ENCODE measurements at places on chromosomes 12 and 14.

- no peak for DNase-seq
Observed at GRCh38 chr12:75650595-75651341, 139.4 kb upstream of the KRR1 start.

DNA sequence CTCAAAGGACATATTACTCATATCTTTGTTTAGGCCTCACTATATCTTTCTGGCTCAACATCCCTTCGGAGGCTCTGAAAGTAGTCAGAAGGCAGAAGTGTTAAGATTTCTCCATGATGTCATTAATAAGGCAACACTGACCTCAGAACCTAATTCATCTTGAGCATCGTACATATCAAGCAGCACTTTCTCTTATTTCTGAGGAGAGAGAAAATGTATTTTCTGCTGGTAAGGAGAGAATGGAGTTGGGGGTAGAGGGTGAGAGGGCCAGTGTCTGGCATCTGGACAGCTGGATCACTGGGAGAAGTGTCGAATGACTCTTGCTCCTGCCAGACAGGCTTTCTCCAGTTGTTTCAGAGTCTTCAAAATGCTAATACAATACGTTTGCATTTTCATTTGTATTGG, 213.2 kb upstream of the PRICKLE1 start:
- no peak for DNase-seq

GRCh38 chr12:43917896-43918295, 82.0 kb downstream of the TMEM117 start:
- DNase-seq = no peak

DNA sequence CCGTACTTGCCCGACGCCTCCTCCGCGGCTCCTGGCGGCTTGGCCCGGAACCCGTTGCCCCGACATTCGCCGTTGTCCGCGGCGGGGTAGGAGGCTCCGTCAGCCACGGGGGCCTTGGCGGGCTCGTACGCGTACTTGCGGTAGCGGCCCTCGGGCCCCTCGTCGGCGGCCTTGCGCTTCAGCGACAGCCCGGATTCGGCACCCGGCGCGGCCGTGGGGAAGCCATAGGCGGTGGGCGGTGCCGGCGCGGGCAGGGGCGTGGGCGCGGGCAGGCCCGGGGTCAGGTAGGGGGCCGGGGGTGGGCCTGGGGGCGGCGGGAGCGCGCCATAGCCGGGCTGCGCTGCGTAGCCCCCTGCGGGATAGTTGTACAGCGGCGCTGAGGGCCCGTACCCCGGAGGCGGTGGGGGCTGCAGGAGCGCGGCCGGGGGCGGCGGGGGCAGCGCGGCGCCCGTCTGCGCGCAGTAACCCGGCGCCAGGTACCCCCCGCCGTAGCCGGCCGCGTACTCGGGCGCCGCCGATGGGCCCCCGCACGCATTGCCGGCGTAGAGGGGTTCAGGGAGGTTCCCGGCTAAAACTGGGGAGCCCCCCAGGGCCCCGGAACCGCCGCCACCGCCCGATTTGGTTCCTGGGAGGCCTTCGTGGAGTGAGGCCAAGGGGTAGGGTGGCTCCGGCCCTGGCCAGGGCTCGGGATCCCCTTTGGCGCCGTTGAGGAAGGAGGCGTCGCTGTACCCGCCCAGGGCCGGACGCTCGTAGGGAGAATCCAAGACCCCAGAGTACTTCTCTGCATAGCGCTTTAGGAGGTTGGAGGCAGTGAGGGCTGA, 26.9 kb downstream of the FIGNL2 start:
- DNase-seq = no peak

- DNase-seq = no peak
Observed at GRCh38 chr12:14514154-14514842, 53.4 kb downstream of the PLBD1 start.

GRCh38 chr14:96400495-96400894, 8.6 kb downstream of the AK7 start:
- DNase-seq = no peak

DNA sequence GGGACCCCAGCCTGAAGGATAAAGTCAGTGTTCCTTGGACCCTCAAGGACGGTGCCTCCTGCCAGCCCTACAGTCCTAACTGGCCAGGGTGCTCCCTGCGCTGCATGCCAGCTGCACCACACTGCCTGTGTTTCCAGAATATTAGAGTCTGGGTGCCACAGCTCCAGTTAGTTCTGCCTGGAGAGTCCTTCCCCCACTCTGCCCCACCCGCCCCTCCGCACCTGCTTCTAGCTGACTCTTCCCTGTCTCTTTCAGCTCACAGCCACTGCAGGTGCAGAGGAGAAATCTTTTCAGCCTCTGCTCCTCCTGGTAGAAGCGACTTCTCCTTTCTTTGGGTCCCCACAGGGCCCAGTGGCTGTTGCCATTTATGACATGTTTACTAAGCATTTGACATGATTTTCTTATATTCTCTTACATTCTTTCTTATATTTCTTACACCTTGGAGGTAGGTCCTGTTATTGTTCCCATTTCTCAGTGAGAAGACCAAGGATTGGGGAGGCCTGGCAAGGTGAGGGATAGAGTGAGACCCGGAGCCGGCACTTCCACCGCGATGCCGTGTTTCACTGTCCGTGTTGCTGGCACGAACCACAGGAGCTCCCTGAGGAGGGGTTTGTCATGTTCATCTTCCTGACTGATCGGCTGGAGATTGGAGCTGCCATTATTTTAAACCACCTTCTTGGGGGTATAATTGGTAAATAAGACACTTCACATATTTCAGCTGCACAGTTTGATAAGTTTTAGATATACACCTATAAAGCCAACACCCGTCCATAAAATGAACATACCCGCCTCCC, 29.4 kb downstream of the SYNE3 start:
- DNase-seq = no peak

DNA sequence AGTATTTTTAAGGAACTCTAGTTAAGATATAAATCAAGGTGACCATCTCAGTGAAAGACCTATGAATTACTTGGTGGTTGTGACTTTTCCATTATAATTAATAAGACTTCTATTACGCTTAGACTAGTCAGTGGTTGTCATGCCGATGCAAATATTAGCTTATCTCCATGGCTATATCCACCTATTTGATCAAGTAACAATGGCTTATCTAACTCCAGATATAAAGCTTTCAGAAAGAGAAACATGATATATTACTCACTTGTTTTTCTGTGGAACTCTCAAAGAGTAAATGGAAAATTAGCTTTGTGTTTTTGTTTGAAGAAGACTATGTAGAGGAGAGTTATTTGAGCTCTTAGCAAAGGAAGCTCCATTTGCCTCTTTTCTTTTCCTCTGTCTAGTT, 323.8 kb upstream of the DCN start:
- no peak for DNase-seq

DNA sequence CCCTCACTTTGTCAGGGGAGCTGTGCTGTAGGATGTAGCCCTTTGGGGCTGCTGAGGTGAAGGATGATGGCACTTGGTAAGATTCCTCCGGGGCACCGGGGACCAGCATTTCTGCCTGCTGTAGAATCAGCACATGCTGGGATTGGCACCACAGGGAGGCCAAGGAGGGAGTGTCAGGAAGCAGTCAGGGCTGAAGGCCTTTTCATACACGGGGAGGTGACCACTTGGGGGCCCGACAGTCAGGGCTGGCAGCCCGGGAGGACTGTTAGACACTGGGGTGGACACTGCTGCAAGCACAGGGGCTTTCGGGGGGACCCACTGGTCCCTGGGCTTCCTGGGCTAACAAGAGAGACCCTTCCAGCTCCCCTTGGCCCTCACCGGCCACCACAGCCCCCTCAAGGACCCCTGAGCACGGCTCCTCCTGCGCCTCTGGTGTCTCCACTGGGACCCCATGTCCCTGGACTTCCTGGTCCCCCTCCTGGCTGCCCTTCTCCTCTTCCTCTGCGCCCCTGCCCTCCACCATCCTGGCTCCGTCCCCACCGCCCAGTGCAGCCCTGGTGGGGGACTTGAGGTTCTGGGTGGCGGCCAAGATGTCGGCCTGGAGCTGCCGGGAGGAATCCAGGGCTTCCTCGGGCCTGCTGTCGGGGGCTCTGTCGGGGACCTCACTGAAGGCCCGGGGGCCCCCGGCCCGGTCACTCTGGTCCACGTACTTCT, 6.5 kb downstream of the TMEM119 start:
- no peak for DNase-seq

DNA sequence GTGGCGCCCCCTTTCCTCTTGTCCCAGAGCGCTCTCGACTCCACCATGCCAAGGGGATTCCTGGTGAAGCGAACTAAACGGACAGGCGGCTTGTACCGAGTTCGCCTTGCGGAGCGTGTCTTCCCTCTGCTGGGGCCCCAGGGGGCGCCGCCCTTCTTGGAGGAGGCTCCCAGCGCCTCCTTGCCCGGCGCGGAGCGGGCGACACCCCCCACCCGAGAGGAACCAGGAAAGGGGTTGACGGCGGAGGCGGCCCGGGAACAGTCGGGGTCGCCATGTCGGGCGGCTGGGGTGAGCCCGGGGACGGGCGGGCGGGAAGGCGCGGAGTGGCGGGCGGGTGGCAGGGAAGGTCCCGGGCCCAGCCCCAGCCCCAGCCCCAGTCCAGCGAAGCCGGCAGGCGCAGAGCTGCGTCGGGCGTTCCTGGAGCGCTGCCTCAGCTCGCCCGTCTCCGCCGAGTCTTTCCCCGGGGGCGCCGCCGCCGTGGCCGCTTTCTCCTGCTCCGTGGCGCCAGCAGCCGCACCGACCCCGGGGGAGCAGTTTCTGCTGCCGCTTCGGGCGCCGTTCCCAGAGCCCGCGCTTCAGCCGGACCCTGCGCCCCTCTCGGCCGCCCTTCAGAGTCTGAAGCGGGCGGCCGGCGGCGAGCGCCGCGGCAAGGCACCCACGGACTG, 376 bp downstream of the INSM2 start:
- no peak for DNase-seq

- no peak for DNase-seq
Observed at GRCh38 chr12:27575090-27575761, 51.2 kb downstream of the PPFIBP1 start.

- DNase-seq = no peak
Observed at GRCh38 chr14:70653662-70654061, 11.9 kb downstream of the TTC9 start.

- no peak for DNase-seq
Observed at GRCh38 chr12:76690921-76691700, 72.8 kb upstream of the ZDHHC17 start.

DNA sequence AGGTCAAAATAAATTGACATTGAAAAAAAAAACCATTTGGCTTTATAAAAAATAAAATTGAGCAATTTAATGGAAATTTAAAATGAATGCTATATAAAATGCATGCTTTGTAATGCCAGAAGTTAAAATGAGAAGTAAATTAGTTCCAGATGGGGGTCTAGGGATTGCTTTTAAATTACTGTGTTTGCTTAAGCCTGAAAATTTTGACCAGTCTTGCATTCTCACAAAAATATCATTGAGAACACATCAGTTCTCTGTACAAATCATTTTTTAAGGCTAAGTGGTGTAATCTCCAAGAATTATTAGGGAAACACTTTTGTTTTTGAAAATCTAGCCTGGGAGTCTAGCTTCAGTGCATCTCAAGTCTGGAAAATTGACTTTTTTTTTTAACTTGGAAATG, 90.7 kb downstream of the RERG start:
- no peak for DNase-seq

DNA sequence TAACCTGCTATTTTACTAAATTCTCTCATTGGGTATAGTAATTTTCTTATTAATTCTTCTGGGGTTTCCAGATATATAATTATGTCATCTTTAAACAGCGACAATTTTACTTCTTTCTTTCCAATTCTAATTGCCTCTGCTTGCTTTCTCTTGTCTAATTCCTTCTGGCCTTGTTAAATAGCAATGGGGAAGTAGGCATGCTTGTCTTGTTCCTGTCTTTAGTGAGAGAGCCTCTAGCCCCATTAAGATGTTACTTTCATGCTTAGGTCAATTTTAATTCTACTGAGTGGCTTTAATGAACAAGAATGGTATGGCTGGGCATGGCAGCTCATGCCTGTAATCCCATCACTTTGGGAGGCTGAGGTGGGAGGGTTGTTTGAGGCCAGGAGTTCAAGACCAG, 31.7 kb downstream of the LRTM2 start:
- no peak for DNase-seq

DNA sequence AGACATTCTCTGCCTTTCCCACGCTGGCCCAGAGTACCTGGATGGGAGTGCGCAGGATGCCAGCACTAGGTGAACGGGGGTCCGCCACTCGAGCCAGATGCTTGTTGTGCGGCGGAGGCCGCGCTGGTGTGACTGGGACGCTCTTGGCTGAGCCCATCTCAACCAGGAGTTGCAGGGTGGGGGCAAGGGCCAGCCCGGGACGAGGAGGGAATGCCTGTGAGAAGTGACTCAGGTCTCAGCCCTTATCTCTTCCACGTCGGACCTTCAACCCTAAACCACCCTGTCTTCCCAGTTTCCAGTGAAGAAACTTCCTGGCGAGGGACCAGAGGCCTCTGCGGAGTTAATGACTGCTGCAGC, 312 bp downstream of the CDCA3 start:
- DNase-seq = no peak

GRCh38 chr12:4768341-4768740, 48.1 kb downstream of the GALNT8 start:
- no peak for DNase-seq

GRCh38 chr14:23147676-23148075, 28.6 kb upstream of the CEBPE start:
- no peak for DNase-seq

DNA sequence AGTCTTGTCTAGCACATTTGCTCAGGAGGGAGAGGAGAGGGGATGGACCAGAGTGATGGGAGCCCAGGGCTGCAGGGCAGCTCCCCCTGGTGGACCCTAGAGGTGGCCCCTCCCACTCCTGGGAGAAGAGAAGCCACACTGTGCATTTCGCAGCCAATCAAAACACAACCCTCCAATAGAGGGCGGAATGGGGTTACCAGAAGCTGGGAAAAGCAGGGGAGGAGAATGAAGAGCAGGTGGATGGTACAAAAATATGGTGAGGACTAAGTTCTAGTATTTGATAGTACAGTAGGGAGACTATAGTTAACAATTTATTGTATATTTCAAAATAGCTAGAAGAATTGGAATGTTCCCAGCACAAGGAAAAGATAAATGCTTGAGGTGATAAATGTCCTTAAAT, 23.6 kb downstream of the VASH1 start:
- no peak for DNase-seq

GRCh38 chr14:66311990-66312389, 174.2 kb upstream of the CCDC196 start:
- no peak for DNase-seq

DNA sequence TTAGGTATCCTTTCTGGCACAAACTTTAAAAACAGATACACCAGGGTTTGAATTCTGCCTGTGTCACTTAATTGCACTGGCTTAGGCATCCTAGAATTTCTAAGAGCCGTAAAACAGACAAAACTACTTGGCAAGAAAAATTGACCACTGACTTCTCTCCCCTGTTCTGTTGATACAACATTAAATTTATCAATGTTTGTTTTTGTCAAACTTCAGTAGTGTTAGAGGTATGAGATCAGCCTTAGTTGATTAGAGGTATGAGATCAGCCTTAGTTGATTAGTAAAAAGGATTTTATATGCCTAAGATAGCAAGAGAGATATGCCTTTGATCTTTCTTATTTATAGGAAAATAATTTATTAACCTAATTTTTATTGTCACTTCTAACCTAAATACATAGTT, 283.2 kb downstream of the FBXL14 start:
- no peak for DNase-seq

GRCh38 chr12:46664761-46665287, 161.0 kb downstream of the SLC38A4 start:
- DNase-seq = no peak
